ENCODE measurements at places on chromosomes 6 and 20.

- DNase-seq: no peak
Measured at GRCh38 chr6:158047127-158047518, 65.5 kb downstream of the SYNJ2 start.

DNA sequence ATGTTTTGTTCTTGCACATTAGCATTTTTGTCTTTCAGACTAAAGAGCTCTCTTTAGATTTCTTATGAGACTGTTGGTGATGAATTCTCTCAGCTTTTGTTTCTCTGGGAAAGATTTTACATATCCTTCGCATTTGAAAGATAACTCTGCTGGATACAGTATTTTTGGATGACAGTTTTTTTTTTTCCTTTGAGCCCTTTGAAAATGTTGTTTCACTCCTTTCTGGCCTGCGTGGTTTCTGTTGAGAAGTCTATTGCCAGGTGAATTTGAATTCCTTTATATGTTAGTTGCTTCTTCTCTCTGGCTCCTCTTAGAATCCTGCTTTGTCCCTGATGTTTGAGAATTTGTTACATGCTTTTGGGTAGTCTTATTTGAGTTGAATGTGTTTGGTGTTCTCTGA lies 22.2 kb upstream of the KIAA1586 start:
- DNase-seq: no peak

GRCh38 chr6:132190815-132191175 lies 210.5 kb downstream of the MOXD1 start:
- no peak for DNase-seq

GRCh38 chr6:72216222-72217068 lies 330.1 kb downstream of the RIMS1 start:
- DNase-seq: no peak

DNA sequence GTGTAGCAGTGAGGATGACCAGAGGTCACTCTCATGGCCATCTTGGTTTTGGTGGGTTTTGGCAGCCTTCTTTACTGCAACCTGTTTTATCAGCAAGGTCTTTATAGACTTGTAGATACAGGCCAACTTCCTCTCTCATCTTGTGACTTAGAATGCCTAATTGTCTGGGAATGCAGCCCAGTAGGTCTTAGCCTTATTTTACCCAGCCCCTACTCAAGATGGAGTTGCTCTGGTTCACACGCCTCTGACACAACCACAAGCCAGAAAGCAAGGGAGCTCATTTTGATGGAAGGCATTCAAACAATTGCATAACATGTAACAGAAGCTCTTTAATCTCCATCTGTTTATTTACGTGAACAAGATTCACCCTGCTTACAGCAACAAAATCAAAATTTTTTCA lies 492.0 kb upstream of the SULF2 start:
- DNase-seq: no peak

DNA sequence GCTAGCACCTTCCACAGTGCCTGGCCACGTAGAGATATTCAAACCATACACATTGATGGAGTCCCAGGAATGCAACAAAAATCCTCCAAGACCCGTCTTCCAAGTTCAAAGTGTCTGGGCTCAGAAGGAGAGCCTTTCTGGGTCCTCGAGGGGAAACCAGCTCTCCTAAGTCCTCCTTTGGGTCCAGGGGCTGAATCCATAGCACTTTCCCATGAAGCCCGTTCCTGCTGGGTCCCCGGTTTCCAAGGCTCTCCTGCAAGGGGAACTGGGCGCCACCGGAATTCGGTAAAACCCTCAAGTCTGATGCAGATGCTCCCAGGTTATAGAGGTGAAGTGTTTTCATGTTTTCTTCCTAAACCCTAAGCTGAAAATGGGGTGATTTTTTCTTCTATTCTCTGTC lies 101.2 kb upstream of the SNX9 start:
- no peak for DNase-seq

DNA sequence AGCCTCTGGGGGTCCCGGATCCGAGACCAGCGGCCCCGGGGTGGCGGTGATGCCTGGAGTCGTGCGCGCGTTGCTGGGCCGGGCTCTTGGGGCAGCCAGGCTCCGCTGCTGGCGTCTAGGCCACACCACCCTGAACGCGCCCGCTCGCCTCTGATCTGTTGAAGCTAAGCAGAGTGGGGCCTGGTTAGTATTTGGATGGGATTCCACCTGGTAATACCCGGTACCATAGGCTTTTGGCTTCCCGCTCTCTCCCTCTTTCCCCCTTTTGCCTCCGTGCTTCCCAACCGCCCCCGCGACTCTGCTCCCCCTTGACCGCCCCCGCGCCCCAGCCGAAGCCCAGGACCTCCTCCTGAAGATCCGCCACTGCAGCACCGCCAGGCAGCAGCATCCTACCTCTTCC lies 1383.5 kb upstream of the DEFB115 start:
- peak; percentile 93 for DNase-seq

DNA sequence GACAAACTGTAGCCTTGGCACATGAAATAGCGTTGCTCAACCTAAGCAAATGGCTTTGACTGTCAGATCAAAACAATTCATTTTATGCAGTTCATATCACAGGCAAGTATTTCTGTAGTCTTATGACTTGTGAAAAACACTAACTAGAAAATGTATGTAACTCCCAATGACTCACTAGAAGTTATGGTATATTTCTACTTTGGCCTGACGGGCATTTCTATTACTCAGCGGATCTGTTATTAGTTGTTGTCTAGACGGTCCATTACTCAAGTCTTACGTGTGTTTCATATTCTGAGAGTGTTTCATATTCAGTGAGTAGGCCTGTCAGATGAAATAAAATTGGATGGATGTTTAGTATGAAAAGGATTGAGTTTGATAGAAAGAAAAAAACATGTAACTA lies 880.9 kb downstream of the PRIM2 start:
- DNase-seq: no peak

DNA sequence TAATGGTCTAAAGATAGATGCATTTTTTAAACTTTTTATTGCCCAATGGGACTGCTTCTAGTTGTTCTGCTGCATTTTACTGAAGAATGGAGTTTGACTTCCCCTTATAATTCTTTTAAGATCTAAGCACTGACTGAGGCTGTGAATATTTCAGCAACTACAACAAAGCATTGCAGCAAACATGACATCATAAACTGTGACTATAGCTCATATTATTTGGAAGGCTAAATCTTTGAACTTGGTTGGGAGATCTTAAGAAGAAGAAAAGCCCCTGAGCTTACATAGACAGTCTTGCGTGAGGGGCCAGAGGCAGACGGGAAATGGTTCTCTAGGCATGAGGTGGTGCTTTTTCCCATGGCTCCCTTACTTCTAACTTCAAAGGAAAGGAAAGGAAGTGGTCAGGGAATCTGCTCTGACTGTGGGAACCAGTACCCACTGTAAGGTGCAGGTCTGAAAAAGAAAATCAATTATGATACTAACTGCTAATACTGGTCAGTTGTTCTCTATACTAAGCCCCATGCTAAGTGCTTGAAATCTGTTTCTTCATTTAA lies 14.8 kb downstream of the HEY2 start:
- DNase-seq: no peak

- DNase-seq: no peak
Measured at GRCh38 chr6:150142670-150143515, at the start of gene PPP1R14C. Gene PPP1R14C (plus strand): TSS chr6:150143044. CDS start chr6:150143193, 149 bp downstream.

GRCh38 chr20:8534368-8535160 lies 402.5 kb downstream of the PLCB1 start:
- no peak for DNase-seq

GRCh38 chr20:14865731-14866130 lies 528.3 kb upstream of the FLRT3 start:
- no peak for DNase-seq

DNA sequence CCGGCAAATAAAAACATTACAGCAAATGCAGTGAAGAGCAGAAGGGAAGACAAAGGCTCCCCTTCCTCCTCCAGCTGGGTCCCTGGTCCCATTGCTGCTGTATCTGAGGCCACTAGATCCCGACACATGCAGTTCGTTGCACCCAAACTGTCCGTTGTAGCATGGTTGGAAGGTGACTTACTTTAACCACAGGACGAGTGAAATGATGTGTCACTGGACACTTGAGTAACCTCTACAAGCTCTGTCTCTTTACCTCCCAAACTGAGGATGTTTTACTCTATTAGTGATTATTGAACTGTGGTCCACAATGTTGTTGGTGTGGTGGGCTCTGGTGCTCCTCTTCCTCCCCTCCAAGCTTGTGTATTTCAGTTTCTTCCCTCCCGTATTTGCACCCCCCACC lies 46.2 kb upstream of the ARMH2 start:
- DNase-seq: no peak

- DNase-seq: no peak
Measured at GRCh38 chr20:60465993-60466686, 507.9 kb downstream of the CDH26 start.

GRCh38 chr6:168715643-168716481 lies 274.9 kb downstream of the SMOC2 start:
- no peak for DNase-seq

Measured in suprapubic skin (tissue), 4 donors.